ENCODE measurements at places on chromosomes 11 and 22.

- DNase-seq, result no peak
Measured at GRCh38 chr11:124122123-124122522, 6.9 kb downstream of the VWA5A start.

GRCh38 chr11:59724066-59724465 lies 10.4 kb upstream of the OR10V1 start:
- no peak for DNase-seq

GRCh38 chr11:109424901-109425300 lies 2.9 kb downstream of the C11orf87 start:
- DNase-seq, result no peak

DNA sequence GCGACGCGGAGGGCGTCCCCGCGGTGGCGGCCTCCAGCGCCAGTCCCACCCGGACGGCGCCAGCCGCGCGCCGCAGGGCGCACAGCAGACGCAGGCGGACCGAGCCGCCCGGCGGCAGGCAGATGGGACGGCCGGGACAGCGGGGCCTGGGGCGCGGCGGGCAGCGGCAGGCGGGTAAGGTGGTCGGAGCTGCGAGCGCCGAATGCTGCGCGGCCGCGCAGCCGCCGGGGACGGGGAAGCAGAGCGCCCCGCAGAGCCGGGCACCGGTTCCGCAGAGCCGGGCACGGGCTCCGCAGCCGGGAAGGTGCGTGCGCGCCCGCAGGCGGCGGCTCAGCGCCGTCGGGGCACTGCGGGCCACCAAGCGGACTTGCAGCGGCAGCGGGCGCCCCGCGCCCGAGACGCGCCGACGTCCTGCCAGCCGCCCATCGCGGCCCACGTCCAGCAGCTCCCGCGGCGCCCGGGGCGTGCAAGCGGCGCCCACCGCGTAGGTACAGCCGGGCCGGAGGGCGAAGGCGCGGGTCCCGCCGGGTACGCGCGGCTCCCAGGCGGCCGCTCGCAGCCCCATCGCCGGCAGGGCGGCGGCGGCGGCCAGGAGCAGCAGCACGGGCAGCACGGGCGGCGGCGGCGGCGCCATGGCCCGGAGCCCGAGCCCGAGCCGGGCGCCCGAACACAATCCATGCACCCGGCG lies 739 bp downstream of the CELSR1 start:
- no peak for DNase-seq

DNA sequence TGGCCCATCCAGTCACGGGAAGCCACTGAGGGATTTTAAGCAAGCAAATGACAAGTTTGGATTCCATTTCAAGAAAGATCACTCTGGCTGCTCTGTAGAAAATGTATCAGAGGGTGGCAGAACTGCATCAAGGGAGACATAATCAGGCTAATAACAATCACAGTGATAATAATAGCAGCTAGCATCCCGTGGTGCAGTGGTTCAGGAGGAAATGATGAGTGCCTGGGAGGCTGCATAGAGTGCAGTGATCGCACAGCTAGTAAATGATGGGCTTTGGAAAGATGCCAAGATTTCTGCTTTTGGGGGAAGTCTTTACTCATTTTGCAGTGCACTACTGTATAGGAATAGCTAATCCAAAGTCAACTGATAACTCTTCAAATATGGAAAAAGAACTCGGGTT lies 35.8 kb downstream of the TNRC6B start:
- no peak for DNase-seq

DNA sequence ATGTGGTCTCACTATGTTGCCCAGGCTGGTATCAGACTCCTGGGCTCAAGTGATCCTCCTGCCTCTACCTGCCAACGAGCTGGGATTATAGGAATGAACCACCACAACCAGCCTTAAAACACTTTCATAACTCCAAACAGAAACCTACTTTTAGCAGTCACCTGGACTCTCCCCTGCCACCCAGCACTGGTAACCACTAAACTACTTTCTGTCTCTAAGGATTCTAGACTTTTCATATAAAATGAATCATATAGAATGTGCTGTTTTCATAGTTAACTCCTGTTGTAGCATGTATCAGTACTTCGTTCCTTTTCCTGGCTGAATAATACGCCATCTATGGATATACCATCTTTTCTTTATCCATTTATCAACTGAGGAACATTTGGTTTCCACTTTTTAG lies 29.4 kb upstream of the PISD start:
- DNase-seq, result no peak

DNA sequence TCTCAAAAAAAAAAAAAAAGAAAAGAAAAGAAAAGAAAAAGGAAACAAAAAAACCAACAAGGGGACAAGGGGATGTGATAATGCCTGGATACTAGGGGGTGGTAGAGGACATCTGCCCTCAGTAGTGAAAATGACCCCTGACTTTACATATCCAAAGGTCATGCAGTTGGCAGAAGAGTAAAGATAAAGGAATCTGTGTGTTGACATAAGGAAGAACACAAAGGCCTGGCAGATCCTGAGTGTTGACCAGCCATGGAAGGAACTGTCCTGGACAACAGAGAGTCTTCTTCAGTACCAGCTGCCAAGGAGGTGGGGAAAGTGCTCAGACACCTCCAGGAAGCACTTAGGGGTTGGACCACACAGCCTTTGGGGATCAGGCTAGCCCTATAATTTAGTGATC lies 12.6 kb downstream of the SLC43A1 start:
- no peak for DNase-seq

DNA sequence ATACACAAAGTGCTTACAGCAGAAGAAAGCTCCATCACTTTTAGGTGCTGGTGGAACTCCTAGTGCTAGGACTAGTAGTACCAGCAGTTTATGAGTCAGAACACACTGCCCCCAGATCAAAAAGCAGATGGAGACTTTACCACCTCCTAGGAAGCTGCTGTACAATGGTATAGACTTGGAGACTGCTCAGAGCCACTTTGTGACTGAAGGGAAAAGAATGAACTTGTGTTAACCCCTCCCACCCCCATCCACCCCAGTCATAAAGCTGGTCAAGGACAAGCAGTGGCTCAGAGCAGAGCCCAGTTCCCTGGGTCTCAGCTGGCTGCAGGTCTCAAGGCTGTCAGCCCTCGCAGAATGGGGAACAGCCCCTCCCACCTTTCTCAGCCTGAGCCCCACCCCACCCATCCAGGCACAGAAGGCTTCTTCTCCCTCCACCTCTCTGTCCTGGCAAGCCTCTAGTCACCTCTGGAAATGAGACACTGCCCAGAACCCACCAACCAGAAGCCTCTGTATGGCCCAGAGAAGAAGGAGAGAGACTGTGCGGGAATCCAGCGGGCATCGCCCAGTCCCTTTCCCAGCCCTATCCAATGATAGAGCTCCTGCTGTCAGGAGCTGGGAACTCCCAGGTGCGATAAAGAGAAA lies 23.8 kb downstream of the PACSIN2 start:
- no peak for DNase-seq

- no peak for DNase-seq
Measured at GRCh38 chr11:6682591-6682935, 577 bp downstream of the MRPL17 start.

- DNase-seq, result no peak
Measured at GRCh38 chr11:43694477-43694876, 13.9 kb downstream of the HSD17B12 start.

GRCh38 chr11:12331239-12331874 lies 46.0 kb upstream of the PARVA start:
- peak; percentile 48 for DNase-seq

GRCh38 chr11:64684357-64684756 lies 38.6 kb downstream of the NRXN2 start:
- DNase-seq, result no peak

GRCh38 chr11:113474362-113475159 lies 637 bp downstream of the DRD2 start:
- peak; percentile 22 for DNase-seq
